Dermis blood vessel endothelial cell (primary cell): ENCODE measurements at places on chromosomes 11 and 22.

- no peak for DNase-seq
Measured at GRCh38 chr22:21573750-21574494, 6.4 kb downstream of the UBE2L3 start.

DNA sequence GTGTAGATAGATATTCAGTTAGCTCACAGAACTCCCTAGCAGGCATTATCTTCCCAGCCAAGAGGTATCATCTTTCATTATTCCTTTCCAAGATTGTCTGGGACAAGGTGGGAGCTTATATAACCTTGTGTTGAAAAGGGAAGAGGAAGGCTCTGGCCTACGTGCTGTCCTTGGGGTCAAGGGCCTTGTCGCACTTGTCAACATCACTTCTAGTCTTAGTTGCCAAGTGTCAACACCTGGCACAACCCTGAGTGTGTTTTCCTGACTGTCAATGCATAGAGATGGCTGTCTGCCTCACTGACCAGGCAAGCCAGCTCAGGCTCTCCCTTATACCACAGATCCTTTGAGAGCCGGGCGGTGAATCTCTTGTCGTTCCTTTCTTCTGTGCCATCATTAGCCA lies 331.9 kb downstream of the CNTN5 start:
- no peak for DNase-seq

GRCh38 chr11:10544491-10545465 lies 3.8 kb upstream of the RNF141 start:
- no peak for DNase-seq

DNA sequence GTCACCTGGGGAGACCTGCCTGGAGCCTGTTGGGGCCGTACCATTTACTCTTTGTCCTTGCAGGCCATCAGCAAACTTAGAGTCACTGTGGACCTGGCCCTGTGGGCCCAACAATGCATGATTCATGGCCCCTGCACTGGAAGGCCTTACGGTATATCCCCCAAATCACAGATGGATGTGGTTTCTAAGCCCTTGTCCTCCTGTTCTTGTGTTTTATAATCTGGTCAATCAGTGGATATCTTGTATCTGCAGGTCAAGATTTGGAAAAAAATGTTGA lies 6.2 kb downstream of the TSKU start:
- no peak for DNase-seq
